Endothelial cell (in vitro differentiated cells): ENCODE measurements at places on chromosomes 6 and 20.

GRCh38 chr20:16601047-16601446, 27.8 kb upstream of the KIF16B start:
- DNase-seq: no peak

- no peak for DNase-seq
These were observed 87.0 kb downstream of the TBC1D7 start for GRCh38 chr6:13241364-13241763.

DNA sequence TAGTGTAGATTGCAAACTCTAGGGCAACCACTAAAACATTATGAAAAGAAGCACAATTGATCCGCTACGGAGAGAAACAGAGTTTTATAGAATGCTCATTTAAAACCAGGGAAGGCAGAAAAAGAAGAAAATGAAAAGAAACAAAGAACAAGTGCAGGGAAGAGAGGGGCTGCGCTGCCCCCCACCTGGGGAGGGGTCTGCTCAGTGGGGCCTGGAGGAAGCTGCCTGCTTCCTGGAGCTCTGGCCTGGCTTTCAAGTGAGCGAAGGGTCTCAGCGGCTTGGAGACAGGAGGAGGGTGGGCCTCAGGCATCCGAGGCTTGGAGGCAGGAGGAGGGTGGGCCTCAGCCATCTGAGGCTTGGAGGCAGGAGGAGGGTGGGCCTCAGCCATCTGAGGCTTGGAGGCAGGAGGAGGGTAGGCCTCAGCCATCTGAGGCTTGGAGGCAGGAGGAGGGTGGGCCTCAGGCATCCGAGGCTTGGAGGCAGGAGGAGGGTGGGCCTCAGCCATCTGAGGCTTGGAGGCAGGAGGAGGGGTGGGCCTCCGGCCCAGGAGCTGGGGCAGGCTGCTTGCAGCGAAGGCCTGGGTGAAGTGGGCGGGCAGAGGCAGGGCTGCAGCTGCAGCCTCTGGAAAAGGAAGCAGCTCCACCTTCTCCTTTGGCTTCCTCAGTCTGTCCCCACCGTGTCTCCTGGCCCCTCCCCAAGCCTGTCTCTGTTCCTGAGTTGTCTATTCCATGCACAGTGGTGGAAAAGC, 406.3 kb downstream of the TAF4 start:
- DNase-seq: no peak

- no peak for DNase-seq
These were observed 693.6 kb downstream of the QKI start for GRCh38 chr6:164108092-164108491.

DNA sequence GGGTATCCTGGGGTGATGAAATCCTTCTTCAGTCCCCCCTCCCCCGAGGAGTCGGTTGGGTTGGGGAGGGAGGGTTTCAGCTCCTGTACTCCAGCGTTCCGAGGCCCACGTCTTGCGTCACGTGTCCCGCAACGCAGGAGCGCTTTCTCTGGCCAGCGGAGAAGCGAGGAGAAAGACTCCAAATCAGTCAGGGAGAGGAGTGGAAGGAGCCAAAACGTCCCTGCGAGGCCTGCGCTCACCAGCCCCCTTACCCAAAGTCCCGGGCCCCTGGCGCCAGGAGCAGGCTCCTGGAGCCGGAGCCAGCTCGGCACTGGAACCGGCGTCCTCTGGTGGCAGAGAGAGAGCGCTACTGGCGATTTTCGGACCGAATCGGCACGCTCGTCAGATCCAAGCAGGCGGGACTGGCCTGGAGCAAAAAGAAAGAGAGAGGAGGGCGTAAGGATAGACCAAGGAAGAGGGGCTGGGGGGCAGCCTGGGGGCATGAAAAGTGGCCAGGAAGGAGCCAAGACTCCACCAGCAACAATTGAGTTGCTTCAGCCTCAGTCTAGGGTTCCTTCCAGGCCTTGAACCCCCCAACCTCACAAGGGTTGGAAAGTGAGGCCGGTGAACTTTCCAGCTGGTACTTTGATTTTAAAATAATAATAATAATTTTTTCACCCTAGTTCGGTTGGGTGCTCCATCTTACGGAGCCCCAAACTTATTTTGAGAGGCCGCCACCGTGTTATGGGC, at the start of gene GNAS:
Gene GNAS (plus strand): TSS at position 174 of the 729 bp plus-strand sequence.
- peak; percentile 81 for DNase-seq

DNA sequence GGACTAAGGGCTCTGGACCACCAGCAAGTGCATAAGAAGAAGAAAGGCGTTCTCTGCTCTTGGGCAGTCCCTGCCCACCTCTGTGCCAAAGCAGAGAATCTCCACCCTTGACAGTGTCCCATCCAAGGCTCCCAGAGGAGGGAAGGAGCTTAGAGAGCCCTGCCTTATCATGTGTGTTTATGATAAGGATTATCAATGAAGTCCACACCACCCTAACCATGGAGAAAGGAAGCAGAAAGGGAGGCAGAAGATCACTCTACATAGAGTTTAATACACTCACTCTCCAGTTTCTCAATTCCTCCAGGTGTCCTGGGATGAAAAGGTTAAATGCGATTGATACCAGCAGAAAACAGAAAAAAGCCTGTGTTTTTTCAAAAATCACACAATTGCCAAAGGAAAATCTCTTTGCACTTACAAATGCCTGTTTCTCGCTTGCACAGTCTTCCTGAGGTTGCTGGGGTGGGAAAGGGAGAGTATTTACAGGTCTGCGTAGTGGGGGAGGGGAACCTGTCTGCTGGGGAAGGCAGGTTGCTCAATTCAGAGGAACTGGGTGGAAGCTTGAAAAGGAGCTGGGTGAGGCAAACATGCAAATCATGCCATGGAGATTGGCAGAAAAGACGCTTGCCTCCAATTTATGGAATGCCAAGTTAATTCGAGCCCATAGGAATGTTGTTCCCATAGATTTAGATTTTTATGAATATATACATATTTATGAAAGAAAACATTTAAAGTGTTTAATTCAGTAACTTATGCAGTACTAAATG, 104.0 kb downstream of the EYA2 start:
- DNase-seq: no peak
